Activated CD4-positive, alpha-beta T cell treated with anti-CD3 and anti-CD28 coated beads, Interleukin-2, amount 10 ng/mL, durations not matched to agents 24 days and 14 days (primary cell): ENCODE measurements at places on chromosomes 7 and 10. TPM values are rescaled to one million over a fixed set of nuclear protein-coding genes. Genes with fewer than 3 reads are reported as not detected.

Gene TLX1
- total RNA-seq = not detected in 2 replicates

DNA sequence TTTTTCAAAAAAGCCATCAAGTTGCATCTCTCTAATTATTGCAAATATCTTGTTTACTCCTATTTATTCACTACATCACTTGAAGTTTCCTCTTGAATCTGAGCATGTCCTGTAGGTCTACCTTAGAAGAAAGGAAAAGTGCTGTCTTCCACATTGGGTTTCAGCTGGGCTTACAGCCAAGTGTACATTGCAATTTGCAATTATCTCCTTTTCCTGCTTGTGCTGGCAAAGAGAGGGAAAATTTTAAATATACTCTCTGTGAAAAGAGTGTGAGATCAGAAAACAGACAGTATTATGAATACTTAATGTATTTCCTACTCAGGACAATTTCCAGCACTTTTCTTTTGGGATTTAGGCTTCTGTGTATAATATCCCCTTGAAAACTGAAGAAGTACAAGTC is 839.7 kb downstream of the CNTNAP2 start:
- no peaks in the 10 kb centered on the region for H3K4me1 ChIP-seq
- no peak for DNase-seq
- no peaks in the 10 kb centered on the region for H3K27me3 ChIP-seq
- H3K27ac ChIP-seq = no peak overlapping the region

DNA sequence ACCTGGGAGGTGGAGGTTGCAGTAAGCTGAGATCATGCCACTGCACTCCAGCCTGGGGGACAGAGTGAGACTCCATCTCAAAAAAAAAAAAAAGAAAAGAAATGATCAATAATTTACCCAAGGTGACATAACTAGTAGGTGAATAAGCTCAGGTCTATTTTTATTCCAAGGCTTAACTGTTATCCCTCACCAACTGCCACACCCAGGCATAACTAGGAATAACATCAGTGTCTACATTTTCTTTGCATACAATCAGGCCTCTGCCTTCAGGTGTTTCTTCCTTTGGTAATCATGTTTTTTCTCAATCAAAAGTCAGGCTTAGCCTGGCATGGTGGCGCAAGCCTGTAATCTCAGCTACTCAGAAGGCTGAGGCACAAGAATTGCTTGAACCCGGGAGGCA is 26.6 kb downstream of the CPEB3 start:
- H3K27ac ChIP-seq = no peak overlapping the region
- peaks cover 4% of the 10 kb centered on the region for H3K36me3 ChIP-seq
- DNase-seq = no peak
- H3K4me3 ChIP-seq = no peak overlapping the region

- peak overlapping the region; percentile 12 for H3K27ac ChIP-seq
- H3K27me3 ChIP-seq = peaks cover 3% of the 10 kb centered on the region
- no peaks in the 10 kb centered on the region for H3K36me3 ChIP-seq
- no peak overlapping the region for H3K4me3 ChIP-seq
- peaks cover 8% of the 10 kb centered on the region for H3K4me1 ChIP-seq
- DNase-seq = no peak
These were observed 20.7 kb downstream of the CHST3 start for GRCh38 chr10:71984809-71985388.

DNA sequence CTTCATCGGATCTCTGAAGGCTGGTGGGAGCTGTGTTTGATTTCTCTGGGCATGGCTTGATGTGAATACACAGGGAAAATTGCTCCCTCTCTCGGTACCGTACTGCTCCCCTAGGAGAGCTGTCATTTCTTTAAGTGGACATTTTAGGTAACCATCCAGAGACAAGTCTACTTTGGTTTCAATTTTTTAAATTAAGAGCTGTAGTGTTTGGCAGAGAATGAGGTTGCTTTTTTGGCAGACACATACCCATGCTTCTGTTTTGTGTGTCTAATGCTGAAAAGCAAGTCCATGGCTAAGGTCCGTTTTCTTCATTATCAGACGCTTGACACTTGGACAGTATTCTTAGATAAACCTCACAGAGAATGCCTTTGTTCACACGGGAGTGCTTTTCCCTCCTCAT is 61.3 kb upstream of the TRIL start:
- no peak for DNase-seq
